NCI-H510A treated with DMSO at 0.1 percent for 48 hours (cell line): ENCODE measurements at places on chromosomes 3 and 15.
A peak's percentile ranks its signal among the peaks of the same experiment; 100 is the strongest.

GRCh38 chr3:4825436-4826236 is 153.6 kb upstream of the BHLHE40 start:
- no peak for DNase-seq

DNA sequence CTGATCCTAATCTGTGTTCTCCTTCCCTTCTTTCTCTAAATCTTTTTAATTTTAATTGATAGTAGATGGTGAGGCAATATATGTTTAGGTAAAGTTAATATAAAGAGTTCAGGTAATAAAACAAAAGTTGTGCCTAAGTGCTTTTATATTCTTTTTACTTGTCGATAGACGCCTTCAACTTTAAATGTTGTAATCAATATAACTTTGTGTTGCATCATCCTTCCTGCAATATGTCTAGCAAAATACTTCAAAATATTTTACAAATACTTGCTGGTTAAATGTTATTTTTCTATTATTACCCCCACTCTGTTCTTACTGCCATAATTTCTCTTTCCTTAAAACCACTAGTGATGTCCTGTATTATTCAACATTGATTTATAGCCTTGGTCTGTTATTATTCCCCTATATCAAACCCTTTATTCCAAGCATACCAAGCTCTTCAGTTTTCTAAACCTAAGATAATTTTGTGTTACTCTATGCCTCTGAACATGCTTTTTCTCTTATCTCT is 92.4 kb downstream of the NAALADL2 start:
- DNase-seq: no peak

DNA sequence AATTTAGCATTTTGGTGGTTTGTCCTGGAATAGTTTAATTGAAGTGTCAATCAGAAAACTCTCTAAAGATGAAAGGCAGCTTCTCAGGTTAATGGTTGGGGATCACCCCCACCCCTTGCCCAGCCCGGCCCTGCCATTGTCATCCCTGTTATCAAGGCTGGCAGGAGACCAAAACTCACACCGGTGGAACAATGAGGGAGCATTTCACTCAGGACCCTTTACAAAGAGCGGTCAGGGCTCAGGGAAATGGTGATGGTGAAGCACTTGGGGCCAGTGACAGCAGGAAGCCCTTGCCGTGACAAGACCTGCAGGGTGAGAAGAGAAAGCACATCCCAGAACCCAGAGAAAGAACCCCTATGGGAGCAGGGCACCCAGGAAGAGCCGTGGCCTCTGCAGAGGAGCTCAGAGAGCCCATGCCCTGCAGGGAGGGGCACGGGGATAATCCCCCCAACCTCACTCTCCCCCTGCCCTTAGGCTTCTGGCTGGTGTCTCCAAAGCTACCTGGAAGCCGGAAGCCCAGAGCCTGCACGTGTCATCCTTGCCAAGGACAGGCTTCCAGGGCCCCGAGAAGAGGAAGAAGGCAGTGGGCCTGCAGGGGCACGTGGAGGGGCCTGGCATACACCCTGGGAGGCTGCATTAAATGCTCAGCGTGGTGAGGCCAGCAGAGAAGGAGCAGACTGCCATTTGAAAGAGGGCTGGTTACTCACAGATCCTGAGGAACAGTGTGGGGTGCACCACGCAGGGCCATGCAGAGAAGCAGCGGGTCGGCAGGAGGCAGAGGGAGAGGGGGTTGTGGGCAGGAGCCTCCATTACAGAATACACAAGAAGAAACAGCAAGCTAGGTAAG is 80.6 kb upstream of the PRR20G start:
- DNase-seq: no peak

- DNase-seq: peak; percentile 11
Observed at GRCh38 chr3:185758912-185759311, 65.9 kb downstream of the IGF2BP2 start.

DNA sequence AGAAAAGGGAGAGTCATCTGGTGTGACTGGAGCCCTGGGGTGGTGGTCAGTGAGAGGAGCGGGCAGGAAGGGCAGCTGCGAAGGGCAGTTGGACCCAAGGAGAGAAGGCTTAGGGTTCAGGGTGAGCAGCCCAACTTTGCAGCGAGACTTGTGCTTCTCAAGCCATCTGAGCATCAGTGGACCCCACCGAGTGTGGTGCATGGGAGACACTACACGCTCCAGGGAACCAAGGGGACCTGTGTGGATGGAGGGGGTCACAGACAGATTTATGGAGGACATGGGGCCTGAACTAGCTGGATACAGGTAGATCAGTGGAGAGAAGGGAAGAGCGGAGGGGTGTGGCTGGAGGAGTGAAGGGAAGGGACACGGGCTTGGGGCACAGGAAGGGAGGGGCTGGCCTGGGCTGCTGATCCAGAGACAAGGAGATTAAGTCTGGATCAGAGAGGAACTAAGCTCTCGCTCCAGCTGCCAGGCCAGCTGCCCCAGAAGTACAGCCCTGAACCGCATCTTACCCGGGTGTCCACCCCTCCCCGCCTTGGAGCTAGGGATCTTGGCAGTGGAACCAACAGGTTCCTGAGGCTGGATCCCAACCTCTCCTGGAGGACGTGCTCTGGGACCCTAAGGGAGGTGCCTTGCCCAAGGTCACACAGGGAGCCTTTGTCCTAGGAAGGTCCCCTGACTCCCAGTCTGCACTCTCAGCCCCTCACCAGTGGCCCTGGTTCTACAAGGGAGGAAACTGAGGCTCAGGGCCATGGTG is 120.5 kb downstream of the CORO2B start:
- no peak for DNase-seq

- DNase-seq: no peak
Observed at GRCh38 chr15:29035336-29036285, 149.8 kb downstream of the APBA2 start.

- DNase-seq: no peak
Observed at GRCh38 chr3:189941679-189942078, 179.0 kb downstream of the P3H2 start.

DNA sequence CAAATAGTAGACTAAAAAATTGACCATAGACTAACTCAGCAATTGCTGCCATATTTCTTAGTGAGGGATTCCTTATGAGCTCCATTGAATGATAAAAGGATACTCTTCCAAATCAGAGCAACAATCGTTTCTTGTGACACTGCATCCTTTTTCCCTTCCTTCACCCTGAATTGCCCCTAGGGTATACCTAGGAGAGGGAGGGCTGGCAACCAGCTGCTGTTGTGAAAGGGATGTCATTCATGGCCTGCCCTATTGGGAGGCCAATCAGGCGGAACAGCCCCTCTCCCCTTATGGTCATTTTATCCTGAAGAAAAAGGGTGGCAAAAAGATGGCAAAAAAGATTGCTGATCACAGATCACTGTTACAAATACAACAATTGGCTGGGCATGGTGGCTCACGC is 26.3 kb downstream of the B3GNT5 start:
- DNase-seq: no peak

DNA sequence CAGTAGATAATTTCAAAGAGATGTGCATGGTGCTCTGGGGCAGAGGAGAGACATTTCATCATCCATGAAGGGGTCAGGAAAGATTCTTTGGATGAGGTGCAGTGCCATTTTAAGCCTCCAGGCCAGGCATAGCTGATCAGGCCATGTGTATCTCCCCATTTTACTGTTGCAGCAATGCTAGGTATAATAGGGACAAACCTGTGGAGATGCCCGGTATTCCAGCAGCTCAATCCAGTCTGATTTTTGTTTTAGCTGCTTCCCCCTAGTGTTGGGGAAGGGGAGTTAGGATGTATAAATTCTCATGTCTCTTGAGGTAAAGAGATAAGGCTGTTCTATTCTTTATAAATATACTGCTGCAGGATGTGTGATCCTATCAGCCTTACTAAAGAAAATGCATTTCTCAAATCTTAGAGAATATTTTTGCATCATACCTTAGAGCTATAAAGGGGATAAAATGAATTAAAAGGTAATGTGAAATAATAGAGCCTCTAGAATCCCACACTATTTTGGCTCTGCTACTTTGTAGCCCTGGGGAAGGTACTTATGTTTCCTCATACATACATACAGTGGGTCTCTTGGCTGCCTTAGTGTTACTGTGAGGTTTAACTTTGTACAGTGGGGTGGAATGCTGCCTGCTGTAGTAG is 5.2 kb downstream of the CDV3 start:
- DNase-seq: no peak

DNA sequence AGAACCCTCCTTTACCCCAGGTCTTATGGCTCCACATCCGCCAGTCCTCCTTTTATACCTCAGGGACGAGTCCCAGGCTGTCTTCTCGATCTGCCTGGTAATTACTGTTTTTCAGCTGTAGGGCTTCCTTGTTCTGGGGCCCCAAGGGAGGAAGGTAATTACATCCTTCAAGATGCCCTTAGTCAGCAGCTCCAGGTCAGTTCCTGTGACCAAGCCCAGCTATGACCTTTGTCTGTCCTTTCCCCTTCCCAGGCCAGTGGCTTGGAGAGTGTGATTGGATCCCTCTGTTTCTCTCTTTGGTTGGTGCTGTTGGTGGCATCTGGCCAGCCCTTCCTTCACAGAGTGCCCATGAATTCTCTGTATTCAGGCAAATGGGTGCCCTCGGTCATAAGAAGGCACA is 92.6 kb downstream of the AAGAB start:
- no peak for DNase-seq

- no peak for DNase-seq
Observed at GRCh38 chr15:45572617-45573016, 14.6 kb upstream of the BLOC1S6 start.

DNA sequence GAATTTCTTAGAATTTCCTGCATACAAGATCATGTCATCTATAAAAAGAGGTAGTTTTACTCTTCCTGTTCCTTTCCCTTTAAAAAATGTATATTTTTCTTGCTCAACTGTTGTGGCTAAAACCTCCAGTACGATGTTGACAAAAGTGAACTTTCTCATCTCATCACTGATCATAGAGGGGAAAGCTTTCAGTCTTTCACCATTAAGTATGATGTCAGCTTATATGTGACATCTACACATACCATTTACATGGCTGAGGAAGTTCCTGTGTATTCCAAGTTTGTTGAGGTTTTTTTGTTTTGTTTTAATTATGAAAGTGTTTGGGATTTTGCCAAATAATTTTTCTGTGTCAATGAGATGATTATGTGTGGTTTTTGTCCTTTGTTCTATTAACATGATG is 173.6 kb downstream of the PLD1 start:
- no peak for DNase-seq

- DNase-seq: peak; percentile 86
Observed at GRCh38 chr3:171875923-171876412, 32.8 kb downstream of the TMEM212 start.

GRCh38 chr15:46039703-46040102 is 404.9 kb downstream of the SQOR start:
- no peak for DNase-seq

- no peak for DNase-seq
Observed at GRCh38 chr15:80549654-80550053, 145.5 kb upstream of the ABHD17C start.

DNA sequence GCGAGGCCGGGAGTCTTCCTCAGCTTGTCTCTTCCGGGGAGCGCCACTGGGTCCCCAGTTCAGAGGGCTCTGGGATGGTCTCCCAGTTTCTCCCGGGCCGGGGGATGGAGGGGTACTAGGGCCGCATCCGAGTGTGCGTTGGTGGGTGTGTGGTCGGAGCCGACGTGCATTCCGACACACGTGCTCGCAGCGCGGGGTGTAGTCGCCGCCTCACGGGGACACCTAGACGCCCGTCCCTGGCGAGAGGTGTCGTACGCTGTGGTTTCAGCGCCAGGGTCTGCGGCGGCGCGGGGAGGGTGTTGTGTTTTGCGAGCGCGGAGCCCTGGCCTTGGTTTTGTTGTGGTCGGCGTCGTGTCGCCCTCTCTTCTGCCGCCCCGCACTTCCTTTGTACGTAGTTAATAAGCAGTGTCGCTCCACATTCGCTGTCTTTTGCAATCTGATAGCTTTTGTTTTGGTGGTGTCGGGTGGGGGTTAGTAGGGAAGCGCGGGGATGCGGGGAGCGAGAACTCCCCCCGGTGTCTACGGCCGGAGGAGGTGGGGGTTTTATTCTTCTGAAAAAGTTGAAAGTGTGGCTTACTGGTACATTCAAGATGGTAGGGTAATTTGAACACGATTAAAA is 2.2 kb downstream of the IGF1R start:
- no peak for DNase-seq

- no peak for DNase-seq
Observed at GRCh38 chr3:172323894-172324610, 124.2 kb downstream of the GHSR start.

DNA sequence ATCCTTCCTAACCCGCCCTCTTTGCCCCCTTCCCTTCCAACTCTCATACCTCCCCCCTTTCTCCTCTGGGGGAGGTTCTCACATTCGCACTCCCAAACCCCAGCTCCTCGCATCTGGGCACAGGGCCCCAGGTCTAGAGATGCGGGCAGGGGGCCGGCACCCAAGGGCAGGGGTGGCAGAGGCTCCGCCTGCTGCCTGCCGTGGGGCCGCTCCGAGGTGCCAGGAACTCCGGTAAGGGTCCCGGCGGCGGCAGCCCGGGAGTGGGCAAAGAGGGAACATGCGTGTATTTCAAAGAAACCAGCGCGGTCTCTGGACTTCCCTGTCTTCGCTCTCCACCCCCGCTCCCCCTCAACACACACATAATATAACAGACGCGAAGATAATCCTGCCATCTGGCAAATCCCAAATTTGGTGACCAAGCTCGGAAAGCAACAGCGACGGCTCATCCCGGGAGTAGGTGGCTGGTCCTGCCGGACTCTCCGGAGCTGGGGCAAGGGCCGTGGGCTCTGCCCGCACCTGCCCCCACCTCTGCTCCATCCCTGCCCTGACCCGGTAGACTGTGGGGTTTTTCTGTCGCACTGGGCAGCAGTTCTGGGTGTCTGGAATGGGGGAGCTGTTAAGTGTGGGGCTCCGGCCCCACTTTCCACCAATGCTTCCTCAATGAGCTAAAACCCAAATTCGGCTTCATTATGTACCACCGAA is 31.0 kb downstream of the NR2F2 start:
- DNase-seq: no peak

GRCh38 chr3:15428539-15428938 is 1.1 kb downstream of the EAF1 start:
- peak; percentile 4 for DNase-seq

- no peak for DNase-seq
Observed at GRCh38 chr3:56467801-56468183, 475 bp downstream of the ERC2 start.

GRCh38 chr3:159910991-159911663 is 77.5 kb upstream of the IL12A start:
- DNase-seq: no peak

- no peak for DNase-seq
Observed at GRCh38 chr3:58009026-58009748, 965 bp downstream of the FLNB start.

- no peak for DNase-seq
Observed at GRCh38 chr3:143307613-143308183, 188.1 kb downstream of the CHST2 start.
